ENCODE measurements at places on chromosomes 7 and 10.
A peak's percentile ranks its signal among the peaks of the same experiment; 100 is the strongest.

DNA sequence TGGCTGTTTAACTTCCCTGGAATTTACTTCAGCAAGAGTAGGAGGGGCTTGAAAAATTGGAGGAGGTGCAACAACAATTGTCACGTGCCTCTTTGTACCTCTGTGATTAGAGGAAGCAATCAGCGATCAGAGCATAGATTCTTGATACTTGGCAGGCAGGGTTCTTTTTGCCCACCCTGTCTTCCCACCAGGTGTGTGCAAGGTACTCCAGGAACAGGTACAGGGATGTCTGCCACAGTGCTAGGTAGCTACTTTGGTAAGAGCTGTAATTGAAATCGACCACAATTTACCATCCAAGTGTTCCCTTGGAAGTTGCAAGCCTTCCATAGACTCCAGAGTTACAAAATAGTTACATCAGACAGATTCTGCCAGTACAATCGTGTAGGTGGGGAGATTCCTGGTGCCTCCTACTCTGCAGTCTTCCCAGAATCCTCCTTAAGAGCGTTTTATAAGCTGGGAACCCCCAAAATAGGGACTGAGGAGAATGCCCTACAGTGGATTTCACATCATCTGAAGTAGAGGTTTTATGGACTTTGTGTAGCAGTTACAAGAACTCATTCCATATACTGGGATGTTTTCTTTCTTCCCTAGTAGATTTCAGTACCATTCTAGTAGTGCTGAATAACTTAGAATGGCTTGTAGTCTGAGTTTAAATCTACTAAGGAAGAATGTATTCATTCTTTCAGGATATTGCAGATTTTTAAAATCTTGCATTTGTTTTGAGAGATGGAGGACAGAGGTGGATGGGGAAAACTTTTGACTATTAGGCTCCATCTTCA lies 101.9 kb downstream of the EXOC4 start:
- DNase-seq = no peak

- DNase-seq = no peak
Measured at GRCh38 chr7:131890176-131890575, 333.7 kb upstream of the PODXL start.

DNA sequence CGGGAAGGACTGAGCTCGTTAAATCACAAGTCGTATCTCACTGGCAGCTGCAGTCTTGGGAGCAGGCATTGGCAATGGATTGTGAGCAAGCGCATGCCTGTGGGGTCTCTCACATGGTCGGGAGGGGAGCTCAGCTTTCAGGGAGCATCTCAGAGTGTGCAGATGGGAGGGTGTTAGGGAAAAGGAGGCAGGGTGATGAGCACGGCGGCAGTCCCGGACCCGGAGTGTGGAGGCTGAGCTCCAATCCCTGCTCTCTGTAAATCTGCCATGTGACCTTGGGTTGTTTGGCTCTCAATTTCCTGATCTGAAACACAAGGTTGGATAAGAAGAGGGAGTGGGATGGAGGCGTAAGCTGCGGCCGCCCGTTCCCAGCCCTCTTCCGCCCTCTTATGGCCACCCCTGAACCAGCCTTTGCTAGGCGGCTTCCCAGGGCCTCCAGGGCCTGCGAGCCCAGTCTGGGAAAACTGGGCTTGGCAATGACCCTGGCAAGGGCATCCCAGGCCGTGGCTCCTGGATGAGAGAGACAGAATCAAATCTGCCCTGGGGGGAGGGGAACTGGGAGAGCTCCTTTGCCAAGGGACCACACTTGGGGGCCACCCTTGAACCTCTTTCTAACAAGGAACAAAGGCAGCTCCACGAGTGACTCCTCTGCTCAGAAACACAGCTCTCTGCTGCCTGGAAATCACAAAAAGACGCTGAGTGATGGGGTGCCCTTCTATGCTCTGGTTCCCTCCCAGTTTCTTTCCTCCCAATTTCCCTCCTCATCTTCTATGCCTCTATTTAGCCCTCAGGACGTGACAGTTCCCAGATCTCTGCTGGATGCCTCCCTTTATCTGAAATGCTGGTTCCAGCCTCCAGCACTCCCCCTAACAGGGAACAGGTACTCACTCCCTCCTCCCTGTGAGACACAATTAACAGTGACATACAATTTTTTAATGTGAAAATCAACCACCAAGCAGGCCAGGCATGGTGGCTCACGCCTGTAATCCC lies 41.7 kb upstream of the LOXL4 start:
- no peak for DNase-seq

DNA sequence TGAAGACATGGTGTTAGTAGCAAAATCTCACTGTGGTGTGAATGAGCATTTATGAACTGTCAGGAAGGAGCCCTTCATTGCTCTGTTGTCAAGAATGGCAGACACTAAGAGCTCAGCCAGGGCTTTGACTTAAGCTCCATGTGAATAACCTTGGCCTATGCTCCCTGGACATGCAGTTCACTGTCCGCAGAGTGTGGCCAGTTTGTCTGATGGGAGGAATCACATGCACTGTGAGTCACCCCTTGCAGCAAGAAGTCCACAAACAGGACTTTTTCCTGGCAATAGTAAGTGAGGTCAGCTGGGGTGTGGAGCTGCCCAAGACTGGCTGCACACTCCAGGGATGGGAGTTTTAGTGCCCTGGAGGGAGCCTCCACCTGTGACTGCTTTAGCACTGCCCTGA lies 49.5 kb downstream of the ZNF37A start:
- no peak for DNase-seq

DNA sequence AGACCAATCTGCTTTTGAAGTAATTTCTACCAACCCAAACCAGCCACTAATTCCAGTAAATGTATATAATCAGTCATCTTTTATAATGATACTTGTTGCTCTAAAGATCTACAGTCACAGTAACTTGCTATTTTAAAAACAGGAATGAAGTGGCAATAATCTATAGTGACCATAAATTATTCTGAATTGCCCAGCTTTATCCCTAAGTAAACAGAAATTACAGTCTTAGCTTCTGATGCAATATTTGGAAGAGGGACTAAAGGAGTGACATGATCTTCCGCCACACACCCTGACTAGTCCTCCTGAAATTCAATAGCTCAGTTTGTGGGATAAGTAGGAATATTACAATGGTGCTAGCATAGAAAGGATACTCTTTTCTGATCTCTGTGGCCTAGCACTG lies 96.1 kb downstream of the ATE1 start:
- no peak for DNase-seq

- DNase-seq = no peak
Measured at GRCh38 chr10:1084011-1084950, 28.1 kb downstream of the WDR37 start.

DNA sequence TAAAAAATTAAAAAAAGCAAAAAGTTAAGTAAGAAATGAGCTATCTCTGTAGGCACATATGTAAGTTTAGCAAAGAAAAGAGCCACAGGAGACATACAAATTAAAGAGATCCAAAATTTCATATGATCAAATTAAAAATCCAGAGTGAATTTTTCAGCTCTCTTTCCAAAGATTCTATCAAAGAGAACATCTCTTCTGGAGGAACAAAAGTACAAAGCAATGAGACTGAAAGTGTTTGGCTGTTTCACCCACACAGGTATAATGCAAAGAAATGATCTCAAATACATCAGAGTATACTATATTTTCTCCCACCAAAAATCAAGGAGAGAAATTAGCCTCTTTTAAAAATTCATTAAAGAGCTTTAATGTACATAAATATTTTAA lies 74.8 kb upstream of the ASAH2 start:
- DNase-seq = no peak

- DNase-seq = no peak
Measured at GRCh38 chr10:22476601-22477321, 131.5 kb downstream of the SPAG6 start.

- DNase-seq = peak; percentile 46
Measured at GRCh38 chr10:123996302-123996701, 97.1 kb downstream of the CHST15 start.

DNA sequence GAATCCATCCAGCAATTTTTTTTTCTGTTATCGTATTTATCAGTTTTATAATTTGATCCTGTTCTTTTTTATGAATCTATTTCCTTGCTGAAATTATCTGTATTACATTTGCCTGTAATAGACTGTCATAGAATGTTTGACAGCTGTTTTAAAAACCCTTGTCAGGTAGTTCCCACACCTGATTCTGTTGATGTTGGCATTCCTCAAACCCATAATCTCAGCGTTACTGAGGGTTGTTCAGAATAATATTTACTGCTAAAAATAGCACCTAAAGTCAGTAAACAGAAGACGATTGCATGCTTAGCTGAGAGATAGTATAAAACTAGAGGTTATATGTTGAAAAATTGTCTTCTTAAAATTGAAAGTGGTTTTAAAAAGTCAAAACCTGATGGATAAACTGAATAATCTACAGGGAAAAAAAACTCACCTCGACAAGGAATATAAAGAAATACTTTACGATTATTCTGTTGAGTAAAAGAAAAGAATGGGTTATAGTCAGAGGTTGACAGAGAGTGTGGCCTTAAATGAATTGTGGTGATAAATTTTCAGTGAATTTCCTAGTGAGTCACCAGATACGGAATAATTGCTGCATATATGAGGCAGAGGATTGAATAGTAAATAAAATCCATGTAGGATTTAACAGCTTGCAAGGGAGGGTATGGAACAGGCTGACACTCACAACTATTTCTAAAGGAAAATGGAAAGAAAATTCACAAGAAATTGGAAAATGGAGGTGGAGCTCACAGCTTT lies 824.1 kb upstream of the IGFBP3 start:
- DNase-seq = no peak

GRCh38 chr10:84583501-84583900 lies 255.1 kb downstream of the CCSER2 start:
- DNase-seq = no peak

- no peak for DNase-seq
Measured at GRCh38 chr10:13740461-13740860, 153.7 kb downstream of the PRPF18 start.

DNA sequence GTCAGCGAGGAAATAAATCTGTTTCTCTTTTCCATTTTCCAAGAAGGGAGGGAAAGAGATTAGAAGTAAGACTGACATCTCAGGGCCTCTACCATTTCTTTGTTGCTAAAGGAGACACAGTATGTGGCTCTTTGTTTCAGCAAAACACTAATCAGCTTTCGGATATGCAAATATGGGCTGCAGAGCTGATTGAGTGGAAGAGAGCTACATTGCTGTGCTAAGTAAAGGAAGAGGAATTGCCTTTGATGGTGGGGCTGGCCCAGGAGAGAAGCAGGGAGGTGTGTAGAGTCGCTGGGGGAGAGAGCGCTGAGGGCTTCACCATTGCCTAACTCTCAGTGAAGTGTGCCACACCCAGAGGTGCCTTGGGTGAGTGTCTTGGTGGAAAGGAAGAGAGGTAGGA lies 284.8 kb downstream of the SDK1 start:
- no peak for DNase-seq

- DNase-seq = no peak
Measured at GRCh38 chr7:23072048-23072447, 33.5 kb upstream of the KLHL7 start.

- no peak for DNase-seq
Measured at GRCh38 chr7:130160455-130160854, 44.8 kb downstream of the TMEM209 start.

GRCh38 chr7:47326808-47327207 lies 255.1 kb downstream of the TNS3 start:
- DNase-seq = no peak

DNA sequence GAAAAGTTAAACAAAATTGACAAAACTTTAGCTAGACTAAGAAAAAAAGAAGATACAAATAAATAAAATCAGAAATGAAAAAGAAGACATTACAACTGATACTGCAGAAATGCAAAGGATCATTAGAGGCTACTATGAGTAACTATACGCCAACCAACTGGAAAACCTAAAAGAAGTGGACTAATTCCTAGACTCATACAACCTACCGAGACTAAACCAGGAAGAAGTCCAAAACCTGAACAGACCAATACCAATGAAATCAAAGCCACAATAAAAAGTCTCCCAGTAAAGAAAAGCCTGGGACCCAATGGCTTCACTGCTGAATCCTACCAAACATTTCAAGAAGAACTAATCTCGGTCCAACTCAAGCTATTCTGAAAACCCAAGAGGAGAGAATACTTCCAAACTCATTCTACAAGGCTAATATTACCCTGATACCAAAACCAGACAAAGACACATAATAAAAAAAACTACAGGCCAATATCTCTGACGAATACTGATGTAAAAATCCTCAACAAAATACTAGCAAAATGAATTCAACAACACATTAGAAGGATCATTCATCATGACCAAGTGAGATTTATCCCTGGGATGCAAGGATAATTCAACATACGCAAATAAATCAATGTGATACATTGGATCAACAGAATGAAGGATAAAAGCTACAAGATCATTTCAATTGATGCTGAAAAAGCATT lies 20.3 kb downstream of the ELAPOR2 start:
- no peak for DNase-seq

DNA sequence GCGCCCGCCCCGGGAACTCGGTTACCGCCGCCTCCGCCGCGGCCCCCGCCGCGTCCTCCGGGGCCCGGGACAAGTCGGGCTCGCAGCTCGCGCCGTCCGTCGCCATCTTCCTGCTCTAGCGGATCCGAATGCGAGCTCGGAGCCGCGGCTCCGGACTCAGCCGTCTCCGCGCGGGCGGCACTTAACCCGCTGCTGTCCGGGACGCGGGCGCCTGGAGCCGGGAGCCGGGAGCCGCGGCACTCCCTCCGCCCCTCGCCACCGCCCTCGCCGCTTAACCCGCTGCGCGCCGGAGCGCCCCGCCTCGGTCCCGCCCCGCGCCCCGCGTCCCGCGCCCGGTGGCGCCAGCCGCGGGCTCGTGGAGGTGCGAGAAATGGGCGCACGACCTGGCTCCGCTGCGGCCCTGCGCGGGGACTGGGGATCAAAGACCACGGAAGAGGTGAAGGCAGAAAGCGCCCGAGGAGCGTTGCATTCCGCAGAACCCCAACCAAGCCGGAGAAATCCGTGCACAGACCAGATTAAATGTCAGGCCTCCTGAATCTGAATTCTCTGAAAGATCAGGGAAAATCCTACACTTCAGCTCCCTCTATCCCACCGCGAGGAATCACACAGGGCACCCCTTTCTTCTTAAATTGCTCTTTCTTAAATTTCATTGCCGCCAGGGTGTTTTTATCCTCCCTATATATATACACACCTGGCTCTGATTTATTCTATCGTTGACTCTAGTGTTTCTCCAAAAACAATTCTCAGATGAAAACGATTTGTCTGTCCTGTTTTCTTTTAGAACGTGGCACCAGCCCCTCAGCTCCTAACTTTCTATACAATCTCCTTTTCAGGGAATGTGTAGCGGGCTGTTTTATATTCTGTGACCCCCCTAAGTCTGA lies at the start of gene CTTNBP2:
Gene CTTNBP2 (minus strand): TSS at position 132 of the 881 bp plus-strand sequence. CDS start 26 bp downstream, at position 106.
- DNase-seq = peak; percentile 92

GRCh38 chr7:129122078-129122750 lies 22.3 kb upstream of the TSPAN33 start:
- no peak for DNase-seq

- DNase-seq = no peak
Measured at GRCh38 chr7:129271500-129272355, 46.9 kb downstream of the AHCYL2 start.

All from chondrocyte (in vitro differentiated cells).